ENCODE measurements at places on chromosomes 2 and 18. TPM values are rescaled to one million over a fixed set of nuclear protein-coding genes. Genes with fewer than 3 reads are reported as not detected.

The RAB17 gene
- total RNA-seq: not detected

The UGT1A1 gene
- not detected for total RNA-seq

The MTCL1 gene
- total RNA-seq: 170 TPM

The EML6 gene
- 338 TPM for total RNA-seq

The DSG2 gene
- total RNA-seq: not detected

The ABCB11 gene
- 0.04 TPM for total RNA-seq

All from OCI-LY7 (cell line).